Kidney glomerular epithelial cell (primary cell): ENCODE measurements at places on chromosomes 5 and 9.

DNA sequence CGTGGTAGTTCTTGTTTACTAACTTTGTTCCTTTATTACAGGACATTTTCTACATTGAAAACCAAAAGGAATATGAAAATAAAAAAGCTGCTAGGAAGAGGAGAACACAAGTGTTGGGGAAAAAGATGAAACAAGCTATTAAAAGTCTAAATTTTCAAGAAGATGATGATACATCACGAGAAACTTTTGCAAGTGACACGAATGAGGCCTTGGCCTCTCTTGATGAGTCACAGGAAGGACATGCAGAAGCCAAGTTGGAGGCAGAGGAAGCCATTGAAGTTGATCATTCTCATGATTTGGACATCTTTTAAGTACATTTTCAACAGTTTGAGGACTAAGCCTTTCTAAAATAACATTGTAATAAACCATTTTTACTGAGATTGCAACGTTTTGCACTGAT is 23.8 kb downstream of the PHAX start:
- peak; percentile 44 for DNase-seq

DNA sequence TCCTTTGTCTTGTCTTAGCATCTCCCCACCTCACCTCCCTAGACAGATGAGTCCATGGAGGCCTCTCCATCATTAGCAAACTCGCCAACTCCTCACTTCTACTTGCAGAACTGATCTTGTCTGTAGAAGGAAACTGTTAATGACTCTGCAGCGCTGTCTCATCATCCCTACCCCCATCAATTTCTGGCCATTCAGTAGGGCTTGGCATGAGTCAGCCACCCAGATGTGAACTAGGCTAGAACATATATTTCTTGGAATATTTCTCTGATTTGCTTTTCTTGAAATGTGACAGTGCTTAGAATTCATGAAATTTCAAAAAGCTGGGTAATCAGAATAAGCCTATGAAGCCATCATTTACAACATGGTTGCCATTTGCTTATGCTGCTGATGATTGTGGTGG is 1125.0 kb upstream of the DMAC1 start:
- no peak for DNase-seq

DNA sequence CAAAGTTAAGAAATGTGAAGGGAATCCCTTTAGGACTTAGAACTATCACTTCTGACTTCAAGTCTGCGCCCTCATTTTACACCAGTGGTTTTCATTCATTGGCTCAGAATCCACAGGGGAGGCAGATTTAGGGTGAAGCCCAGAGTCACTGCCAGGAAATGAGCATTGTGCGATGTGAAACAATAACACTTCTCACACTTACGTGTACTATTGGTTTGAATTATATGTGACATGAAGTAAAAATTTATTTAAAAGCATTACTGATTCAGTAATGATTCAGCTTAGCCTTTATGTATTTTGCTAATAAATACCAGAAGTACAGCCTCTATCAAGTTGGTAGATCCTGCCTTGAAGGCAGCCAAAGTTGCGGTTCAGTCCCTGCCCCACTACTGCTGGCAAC is 98.6 kb downstream of the PAM start:
- no peak for DNase-seq

- DNase-seq = no peak
Measured at GRCh38 chr5:96129276-96129675, 167.6 kb upstream of the ELL2 start.

GRCh38 chr5:42768106-42768504 is 11.5 kb downstream of the CCDC152 start:
- no peak for DNase-seq

GRCh38 chr5:59207401-59207800 is 624.5 kb downstream of the RAB3C start:
- no peak for DNase-seq

DNA sequence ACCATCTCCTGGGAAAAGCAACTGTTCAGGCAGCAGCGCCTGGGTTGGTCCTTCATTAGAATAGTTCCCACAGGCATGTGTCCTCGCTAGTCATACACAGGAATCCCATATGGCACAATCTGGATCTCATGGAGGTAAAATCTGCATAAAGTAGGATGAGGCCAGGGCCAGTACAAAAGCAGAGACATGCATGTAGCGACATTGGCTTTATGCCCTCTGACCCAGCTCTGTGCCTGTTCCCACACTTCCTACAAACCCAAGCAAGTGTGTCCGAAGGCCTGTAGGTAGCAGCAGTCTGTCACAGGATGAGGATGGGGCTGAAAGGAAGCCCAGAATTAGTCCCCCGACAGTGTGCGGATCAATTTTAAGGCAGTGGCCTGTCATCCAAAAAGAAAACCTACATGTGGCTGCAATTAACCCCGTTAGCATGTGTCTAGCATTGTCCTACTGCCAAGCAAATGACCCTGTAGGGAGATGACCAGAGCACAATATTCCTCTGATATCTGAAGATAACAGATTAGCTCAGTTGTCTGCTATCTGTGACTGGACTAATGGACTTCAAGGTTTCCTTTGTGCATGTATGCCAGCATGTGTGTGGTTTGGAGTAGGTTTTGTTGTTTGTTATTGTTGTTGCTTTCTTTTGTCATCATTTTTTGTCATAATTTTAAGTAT is 178.8 kb downstream of the TMEM161B start:
- no peak for DNase-seq

DNA sequence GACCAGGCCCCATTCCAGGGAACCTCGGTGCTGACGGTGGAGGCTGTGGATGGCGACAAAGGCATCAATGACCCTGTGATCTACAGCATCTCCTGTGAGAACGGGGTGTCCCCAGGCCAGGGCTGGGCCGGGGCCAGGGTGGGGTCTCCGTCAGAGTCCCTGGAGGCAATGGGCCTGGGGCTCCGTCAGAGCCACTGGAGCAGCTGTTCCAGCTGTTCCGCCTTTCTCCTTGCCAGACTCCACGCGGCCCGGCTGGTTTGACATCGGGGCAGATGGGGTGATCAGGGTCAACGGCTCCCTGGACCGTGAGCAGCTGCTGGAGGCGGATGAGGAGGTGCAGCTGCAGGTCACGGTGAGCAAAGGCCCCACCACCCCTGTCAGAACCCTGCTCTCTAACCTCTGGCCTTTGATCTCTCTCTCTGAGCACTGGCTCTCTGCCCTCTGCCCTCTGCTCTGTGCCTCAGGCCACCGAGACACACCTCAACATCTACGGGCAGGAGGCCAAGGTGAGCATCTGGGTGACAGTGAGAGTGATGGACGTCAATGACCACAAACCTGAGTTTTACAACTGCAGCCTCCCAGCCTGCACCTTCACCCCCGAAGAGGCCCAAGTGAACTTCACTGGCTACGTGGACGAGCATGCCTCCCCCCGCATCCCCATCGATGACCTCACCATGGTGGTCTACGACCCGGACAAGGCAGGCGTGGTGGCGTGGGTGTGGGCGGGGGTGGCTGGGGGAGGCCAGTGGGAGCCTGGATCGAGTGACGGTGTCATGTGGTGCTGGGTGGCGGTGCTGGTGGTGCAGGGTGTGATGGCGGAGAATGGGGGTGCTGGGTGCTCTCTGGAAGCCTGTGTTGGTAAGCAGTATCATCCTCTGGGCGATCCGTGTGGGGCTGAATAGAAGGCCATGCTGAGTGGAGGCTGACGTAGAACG is 26.6 kb downstream of the CDHR2 start:
- no peak for DNase-seq

GRCh38 chr9:97830884-97831829 is 21.9 kb upstream of the FOXE1 start:
- DNase-seq = peak; percentile 45

- no peak for DNase-seq
Measured at GRCh38 chr9:133117271-133118178, 3.5 kb downstream of the RALGDS start.

DNA sequence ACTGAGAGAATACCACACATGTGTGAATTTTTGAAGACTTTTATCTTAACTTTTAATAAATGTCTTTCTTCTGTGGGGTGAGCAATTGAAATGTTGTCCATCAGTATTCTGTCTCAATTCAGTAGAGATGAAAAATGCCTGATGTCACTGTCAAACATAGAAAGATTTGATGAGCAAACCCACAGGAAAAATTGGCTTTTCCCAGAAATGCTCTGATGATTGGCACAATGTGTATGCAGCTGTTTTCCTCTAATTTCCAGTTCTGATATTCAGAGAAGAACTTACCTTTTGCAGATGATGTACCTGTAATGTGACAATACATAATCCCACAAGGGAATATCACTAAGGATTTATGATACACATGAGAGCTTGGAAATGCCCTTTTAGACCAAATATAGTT is 340.0 kb downstream of the PTPRD start:
- no peak for DNase-seq

- no peak for DNase-seq
Measured at GRCh38 chr9:130306823-130307666, 41.5 kb downstream of the HMCN2 start.

GRCh38 chr9:137298401-137299202 is 3.5 kb downstream of the NRARP start:
- DNase-seq = no peak

- DNase-seq = peak; percentile 51
Measured at GRCh38 chr5:56102889-56103288, 108.1 kb upstream of the IL6ST start.

GRCh38 chr5:133957591-133957990 is 10.8 kb downstream of the C5orf15 start:
- no peak for DNase-seq

- no peak for DNase-seq
Measured at GRCh38 chr5:151110992-151111391, 30.2 kb upstream of the TNIP1 start.

DNA sequence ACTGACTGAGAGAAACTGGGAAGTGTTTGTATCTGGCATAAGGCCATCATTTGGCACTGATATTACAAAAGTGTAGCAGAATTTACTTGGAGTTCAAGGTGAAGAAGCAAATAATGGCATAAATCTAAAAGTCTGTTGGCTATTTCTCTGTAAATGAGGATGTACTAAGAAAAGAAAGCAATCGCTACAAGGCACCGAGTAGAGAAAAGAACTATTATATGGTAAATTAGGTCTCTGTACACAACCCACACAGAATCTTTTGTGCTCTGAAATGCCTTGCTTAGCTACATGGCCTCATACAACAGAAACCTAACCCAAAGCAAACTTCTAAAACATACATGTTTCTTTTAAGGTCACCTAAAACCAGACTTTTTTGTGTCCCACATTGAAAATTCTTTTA is 290.1 kb upstream of the WWC1 start:
- DNase-seq = no peak

- no peak for DNase-seq
Measured at GRCh38 chr5:43416803-43417394, 4.7 kb upstream of the CCL28 start.

DNA sequence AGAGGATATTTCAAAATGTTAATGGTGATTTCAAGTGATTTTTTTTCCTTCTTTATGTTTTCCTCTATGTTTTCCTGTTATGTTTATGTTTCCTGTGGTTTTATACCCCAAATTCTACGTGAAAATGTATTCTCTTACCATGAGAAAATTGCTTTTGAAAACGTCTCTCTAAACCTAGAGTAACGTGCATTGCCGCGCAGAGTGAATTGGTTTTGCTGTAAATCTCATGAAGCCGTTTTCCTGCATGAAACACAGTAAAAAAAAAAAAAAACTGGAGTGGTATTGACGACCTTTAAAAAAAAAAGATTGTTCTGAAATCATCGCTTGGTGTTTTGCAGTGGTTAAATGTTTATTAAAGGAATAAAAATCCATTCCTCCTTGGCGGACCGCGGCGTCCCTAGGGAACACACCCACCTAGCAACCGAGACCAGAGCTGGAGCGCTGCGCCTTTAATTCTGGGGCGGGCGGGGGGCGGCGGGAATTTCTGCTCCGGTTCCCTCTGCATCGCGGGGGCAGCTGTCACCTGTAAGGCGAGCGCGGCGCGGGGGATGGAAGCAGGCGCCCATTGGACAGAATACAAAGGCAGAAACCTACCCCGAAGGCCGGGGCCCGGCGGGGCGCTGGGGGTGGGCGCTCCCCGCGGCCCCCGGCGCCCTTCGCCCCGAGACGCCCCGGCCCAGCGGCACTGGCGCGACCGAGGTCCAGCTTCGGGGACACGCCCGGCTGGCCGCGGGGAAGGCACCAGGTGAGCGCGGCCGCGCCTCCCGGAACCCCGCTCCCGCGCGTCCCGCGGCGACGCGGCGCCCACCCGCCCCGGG is at the start of gene SOWAHA:
Gene SOWAHA, plus strand, starts transcription at position 522 of the 818 bp plus-strand sequence. CDS start 320 bp downstream, outside the sequence.
- DNase-seq = no peak

DNA sequence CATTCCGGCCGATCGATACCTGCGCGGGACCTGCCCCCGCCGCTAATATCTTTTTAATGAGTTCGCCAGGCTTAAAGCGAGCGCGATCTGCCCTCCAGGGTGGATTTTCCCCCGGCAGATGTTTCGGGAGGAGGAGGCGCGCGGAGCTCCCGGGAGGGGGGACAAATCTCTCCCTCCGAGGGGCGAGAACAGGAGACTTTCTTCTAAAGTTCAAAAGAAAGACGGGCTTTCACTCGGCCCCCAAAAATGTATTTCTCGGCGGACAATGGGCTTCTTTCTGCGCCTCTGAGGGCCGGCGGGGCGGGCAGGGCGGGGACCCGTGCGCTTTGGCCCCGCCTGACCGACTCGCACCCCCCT is 4.1 kb upstream of the PRDM12 start:
- no peak for DNase-seq

DNA sequence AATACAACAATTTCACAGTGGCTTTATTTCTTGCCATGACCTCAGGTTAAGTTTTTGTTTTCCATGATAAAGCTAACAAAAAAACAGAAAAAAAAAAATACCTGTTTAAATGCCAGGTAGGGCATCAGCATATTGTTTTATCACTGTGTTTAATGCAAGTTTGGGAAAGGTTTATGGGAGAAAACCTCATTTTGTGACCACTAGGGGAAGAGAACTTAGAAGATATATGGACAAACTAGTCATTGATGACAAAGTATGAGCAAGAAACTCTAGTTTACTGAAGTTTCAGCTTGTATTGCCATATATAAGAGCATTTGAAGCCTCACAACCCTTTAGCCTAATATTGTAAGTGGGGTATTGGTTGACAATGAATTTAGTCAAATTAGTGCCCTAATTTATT is 1431.4 kb upstream of the CDH18 start:
- DNase-seq = no peak

- DNase-seq = no peak
Measured at GRCh38 chr9:68731857-68732256, 26.8 kb downstream of the PIP5K1B start.

GRCh38 chr5:17991775-17992174 is 357.5 kb downstream of the TAF11L14 start:
- DNase-seq = no peak

DNA sequence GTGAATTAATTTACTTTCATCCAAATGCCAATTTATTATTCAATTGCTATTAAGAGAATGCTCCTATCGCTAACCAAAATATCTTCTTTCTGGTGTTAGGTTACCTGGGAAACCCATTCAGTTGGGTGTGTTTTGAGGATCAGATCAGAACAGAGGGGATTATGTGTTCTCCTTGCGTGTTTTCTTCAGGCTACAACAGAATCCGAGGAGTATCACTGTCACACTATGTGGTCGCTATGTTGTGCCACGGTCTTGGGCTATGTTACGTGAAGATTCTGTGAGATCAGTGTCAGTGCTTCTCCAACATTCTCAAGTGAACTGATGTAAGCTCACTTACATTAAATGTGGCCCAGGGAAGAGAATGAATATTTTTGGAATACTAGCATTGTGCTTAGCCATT is 39.0 kb downstream of the ADCY2 start:
- DNase-seq = no peak
